C1 segment of cervical spinal cord (tissue), 14 donors: ENCODE measurements at places on chromosomes 7 and 10.

- no peak for DNase-seq
These were observed 153.0 kb downstream of the GRK5 start for GRCh38 chr10:119360181-119360921.

GRCh38 chr7:68238204-68238805, 1241.7 kb downstream of the TYW1 start:
- DNase-seq = no peak

GRCh38 chr7:41695661-41696322, 7.1 kb downstream of the INHBA start:
- no peak for DNase-seq

DNA sequence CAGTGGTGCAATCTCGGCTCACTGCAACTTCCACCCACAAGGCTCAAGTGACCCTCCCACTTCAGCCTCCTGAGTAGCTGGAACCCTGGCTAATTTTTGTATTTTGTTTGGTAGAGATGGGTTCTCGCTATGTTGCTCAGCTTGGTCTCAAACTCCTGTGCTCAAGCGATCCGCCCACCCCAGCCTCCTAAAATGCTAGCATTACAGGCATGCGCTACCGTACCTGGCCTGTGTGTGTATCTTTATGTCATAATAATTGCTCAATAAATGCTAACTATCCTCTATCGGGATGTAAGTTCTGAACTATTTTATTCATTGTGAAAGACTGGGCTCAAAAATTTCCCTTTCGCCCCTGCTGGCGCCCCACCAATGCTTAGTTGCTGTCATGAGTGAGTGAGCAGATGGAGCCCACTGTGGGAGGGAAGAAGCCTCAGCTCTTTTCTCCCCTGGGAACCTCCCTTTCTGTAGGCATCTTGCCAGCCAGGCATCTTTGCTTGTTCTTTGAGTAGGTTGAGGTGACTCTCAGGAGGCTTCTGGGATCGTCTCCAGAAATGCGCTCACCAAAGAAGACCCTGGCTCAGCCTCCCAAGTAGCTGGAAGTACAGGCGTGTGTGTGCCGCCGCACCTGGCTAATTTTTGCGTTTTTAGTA, 38.3 kb downstream of the CAMK1D start:
- no peak for DNase-seq

- no peak for DNase-seq
These were observed 216.6 kb downstream of the MAD1L1 start for GRCh38 chr7:2016021-2016631.

- no peak for DNase-seq
These were observed 165.3 kb downstream of the CELF2 start for GRCh38 chr10:11183015-11183414.

DNA sequence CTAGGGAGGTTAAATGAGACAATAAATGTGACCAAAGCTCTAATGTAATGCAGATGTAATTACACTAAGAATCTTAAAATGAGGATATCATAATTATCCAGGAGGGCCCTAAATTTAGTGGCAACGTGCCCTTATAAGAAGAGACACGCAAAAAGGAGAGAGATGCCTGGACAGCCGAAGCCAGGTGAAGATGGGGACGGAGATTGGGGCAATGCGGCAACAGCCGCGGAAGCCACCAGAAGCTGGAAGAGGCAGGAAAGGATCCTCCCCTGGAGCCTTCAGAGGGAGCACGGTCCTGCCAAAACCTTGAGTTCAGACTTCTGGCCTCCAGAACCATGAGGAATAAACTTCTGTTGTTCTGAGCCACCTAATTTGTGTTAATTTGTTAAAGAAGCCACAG, 25.3 kb upstream of the C10orf71 start:
- DNase-seq = no peak

DNA sequence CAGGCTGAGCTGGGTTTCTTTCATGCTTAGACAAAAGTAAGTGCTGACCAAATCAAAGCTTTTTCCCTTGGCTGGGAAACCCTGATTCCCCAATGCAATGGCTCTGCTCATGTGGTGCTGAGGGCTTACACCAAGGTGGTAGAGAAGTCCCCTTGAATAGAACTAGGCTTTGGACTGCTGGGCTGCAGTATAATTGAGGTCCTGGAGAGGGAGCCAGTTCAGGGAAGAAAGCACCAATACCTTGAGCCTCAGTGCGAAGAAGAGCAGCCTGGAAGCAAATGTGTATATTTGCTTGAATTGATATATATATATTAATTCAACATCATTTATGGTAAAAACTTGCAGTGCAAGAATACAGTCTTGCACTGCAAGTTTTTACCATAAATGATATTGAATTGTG, 391.1 kb downstream of the RPS24 start:
- DNase-seq = no peak

DNA sequence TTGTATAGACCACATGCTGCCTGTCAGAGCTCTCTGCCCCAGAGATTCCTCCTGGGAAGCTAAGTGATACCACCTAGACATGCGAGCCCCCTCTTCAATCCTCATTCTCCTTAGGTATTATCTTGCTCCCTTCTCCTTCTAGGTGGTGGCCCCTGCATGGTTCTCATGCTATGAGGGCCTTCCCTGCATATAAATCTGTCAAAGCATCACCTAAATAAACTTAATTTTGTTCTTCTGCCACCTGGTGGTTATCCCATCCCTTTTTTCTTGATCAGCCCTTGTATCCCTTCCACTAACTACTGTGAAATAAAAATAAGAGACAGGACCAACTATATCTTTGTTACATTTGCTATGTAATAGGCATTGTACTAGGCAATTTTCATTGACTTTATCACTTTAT, 242.1 kb downstream of the CDC14C start:
- no peak for DNase-seq

- no peak for DNase-seq
These were observed 1120.0 kb downstream of the SORCS1 start for GRCh38 chr10:106044503-106044902.

DNA sequence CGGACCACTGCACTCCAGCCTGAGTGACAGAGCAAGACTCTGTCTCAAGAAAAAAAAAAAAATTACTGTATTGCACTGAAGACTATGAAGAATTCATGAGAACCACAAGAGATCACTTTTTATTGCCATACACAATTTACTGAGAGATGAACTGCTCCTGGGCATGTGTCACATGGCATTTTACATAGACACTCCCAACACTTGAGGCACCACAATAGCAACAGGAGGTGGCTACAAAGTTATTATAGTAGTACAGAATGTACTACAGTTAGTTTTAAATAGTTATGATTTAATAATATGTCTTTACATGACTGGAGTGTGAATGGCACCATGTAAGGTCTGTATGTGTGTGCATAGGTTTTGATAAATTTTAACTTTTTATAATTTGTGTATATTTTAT, 70.6 kb downstream of the KMT2E start:
- no peak for DNase-seq

- DNase-seq = no peak
These were observed 220.9 kb upstream of the HABP2 start for GRCh38 chr10:113331961-113332360.

GRCh38 chr10:120926611-120927010, 75.4 kb downstream of the WDR11 start:
- DNase-seq = no peak

DNA sequence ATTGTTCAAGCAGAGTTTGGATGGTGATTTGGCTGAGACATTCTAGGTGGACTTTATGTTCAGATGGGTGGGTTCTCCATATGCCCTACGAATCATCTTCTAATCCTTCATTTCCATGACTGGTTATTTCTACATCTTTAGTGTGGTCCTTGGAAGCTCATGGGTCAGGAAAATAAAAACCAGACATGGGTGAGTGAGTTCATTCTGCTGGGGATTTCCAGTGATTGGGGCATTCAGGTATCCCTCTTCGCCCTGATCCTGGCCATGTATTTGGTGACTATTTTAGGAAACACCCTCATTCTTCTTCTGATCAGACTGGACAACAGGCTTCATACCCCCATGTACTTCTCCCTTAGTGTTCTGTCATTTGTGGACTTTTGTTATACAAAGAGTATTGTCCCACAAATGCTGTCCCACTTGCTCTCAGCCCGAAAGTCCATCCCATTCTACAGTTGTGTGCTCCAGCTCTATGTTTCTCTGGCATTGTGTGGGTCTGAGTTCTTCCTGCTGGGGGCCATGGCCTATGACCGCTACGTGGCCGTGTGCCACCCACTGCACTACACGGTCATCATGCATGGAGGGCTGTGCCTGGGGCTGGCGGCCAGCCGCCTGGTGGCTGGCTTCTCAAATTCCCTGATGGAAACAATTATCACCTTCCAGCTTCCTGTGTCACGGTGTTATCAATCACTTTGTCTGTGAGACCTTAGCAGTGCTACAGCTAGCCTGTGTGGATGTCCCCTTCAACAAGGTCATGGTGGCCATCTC, 19.2 kb upstream of the OR6B1 start:
- DNase-seq = no peak

DNA sequence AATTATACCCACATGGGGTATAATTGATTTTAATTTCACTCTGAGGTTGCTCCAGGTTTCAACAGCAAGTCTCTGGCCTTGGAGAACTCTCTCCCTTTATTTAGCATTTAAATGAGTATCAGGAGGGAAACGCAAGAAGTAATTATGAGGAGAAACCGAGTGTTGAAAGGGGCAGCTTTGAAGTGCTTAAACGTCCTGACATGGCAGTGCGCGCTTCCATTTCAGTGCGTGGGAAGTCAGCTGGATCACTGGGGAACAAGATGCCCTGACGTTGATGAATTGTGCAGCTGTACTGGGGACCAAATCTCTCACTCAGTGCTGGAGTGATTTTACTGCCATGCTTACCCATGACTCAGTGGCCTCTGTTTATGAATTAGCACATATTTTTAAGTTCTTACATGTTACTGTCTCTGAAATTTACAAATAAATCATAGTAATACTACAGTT, 106.0 kb upstream of the PRR15 start:
- DNase-seq = peak; percentile 49

DNA sequence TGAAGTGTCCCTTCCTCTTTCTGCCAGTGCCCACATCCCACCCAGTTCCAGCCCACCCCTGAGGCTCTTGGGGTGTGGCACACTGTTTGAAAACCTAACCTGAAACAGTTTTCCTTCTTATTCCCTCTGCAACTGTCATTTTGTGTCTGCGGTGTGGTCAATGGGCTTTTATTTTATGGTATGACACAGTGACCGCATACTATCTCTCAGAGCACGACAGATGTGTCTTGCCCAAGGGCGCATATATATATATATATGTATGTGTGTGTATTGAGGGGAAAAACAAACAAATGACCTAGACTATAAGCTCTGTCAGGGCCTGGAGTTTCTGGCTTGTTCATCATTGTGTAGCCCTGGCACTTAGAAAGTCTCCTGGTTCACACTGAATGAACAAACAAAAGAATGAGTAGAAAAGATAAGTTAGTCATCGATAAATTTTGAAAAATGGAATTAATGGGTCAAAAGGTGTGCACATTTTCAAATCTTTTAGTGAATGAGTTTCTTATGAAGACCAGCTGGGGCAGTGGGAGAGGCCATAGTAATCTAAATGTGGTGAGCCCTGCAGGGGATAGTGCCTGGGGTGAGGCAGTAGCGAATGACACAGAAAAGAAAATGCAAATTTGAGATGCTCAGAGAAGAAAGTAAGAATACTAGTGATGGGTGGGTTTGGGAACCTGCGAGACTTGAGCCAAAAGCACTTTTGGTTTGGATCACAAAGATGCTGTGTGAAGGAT, 198.4 kb downstream of the SNX10 start:
- no peak for DNase-seq

DNA sequence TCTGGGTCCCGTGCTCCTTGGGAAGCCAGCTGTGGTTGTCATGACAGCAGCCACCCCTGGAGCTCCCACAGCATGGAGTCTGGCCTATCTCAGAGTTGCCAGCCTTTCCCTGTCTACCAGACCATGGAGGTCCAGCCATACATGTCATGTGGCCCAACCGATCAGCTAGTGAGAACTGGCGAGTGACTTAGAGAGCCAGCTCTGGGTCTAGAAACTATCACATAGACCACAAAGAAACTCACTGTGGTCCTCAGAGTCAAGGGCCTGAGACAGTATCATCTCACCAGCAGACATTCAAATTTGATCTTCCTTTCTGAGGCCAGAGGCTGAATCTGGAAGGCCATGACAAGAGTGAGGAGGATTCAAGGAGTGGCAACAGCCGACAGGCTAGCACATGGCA, 223.3 kb upstream of the GPR26 start:
- no peak for DNase-seq

DNA sequence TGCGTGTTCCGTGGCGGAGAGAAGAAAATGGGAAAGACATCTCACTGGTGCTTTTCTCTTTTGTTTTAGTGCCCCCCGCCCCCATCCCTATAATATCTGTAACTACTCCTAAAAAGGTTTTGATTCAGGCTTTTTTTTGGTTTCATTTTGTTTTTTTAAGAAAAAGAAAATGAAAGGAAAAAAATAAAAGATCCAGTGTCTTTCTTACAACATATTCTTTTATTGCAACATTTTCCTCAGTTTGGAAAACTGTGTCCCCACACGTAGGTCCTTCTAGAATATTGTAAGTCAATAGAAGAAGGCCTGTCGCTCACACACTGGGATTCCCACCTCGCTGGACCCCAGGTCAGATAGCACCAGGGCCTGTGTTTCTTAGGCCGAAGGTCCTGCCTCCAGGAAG, 20.6 kb downstream of the AIFM2 start:
- no peak for DNase-seq

- DNase-seq = no peak
These were observed 66.6 kb upstream of the ANTXRL start for GRCh38 chr10:46220187-46220586.

DNA sequence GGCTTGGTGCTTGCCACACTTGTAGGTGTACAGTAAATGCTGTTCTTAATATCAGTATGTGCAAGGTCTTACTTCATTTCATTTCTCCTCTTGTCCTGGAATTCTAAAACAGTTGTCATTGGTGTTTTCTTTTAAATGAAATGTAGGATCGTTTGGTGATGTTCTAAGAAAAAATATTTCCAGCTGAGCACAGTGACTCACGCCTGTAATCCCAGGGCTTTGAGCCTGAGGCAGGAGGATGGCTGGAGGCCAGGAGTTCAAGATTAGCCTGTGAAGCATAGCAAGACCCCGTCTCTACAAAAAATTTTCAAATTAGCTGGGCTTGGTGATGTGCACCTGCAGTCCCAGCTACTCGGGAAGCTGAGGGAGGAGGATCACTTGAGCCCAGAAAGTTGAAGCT, 32.6 kb upstream of the ELN start:
- DNase-seq = no peak

DNA sequence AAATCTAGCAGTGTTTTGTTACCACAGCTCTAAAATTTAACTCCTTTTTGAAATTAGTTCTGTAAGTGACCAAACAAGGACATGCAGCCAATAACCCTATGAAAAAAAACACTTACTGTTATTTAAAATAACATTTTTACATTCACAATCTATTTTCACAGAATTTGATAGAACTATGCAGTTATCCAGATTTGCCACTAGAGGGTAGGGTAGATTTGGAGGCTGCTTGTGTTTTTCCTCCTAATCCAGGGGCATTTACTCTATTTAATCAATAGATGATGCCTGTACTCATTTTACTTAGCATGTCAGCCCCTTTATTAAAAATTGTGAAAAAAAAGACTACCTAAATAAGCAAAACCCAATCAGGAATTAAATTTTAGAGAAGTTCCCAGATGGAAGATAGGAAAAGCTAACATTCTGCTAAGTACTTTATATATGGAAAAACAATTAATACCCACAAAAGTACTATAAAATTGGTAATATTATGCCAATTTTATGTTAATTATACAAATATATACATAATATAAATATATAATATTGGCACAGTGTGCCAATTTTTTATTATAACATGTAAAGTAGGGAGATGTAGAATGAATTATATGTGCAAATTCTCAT, 18.1 kb upstream of the LIPK start:
- no peak for DNase-seq
